Activated CD4-positive, alpha-beta T cell treated with anti-CD3 and anti-CD28 coated beads, Interleukin-2, amount 50 U/mL, for 48 hours (primary cell): ENCODE measurements at places on chromosomes 4 and X.

GRCh38 chr4:165766018-165766417, 107.0 kb upstream of the TLL1 start:
- no peak for DNase-seq

DNA sequence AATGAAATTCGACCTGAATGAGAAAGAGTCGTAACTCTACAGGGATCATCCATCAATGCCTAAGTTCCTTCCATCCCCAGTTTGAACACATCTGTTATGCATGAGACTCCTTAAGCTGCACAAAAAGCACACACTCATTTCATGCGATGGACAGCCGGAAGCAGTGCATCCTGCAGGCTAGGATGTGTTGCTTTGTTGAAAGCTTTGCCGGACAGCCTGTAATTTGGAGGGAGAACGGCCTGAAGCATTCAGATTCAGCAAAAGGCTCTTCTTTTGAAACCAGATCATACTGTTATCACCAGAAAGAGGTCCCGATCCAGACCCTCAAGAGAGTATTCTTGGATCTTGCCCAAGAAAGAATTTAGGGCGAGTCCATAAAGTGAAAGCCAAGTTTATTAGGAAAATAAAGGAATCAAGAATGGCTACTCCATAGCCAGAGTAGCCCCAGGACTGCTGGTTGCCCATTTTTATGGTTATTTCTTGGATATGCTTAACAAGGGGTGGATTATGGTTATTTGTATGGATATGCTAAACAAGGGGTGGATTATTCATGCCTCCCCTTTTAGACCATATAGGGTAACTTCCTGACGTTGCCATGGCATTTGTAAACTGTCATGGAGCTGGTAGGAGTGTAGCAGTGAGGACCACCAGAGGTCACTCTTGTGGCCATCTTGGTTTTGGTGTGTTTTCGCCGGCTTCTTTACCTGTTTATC, 48.1 kb upstream of the DHRSX start:
- DNase-seq = no peak

GRCh38 chr4:109801895-109802319, at the start of gene CFI:
Gene CFI, minus strand, starts transcription at chr4:109801999. Its CDS starts 28 bp downstream, at chr4:109801971.
- DNase-seq = no peak

- no peak for DNase-seq
These were observed 132.7 kb downstream of the PJA1 start for GRCh38 chrX:69032601-69033000.

GRCh38 chr4:177726111-177726510, 283.9 kb upstream of the AGA start:
- DNase-seq = no peak

GRCh38 chrX:153538424-153538823, 21.0 kb downstream of the ATP2B3 start:
- no peak for DNase-seq

DNA sequence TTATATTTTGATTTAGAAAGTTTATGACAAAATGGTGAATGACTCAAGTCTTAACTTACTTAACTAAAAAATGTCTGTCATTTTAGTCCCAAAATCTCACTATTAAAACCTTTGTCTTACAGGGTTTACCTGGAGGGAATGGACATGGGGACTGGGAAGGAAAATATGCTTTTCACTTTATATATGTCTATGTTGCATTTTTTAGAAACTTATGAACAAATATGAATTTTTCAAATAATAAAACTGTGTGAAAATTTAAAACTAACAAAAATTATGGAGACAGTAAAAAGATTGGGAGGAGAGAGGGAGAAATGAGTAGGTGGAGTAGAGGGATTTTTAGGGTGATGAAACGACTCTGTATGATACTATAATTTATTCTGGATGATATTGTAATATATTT, 6.2 kb downstream of the MGARP start:
- DNase-seq = no peak

DNA sequence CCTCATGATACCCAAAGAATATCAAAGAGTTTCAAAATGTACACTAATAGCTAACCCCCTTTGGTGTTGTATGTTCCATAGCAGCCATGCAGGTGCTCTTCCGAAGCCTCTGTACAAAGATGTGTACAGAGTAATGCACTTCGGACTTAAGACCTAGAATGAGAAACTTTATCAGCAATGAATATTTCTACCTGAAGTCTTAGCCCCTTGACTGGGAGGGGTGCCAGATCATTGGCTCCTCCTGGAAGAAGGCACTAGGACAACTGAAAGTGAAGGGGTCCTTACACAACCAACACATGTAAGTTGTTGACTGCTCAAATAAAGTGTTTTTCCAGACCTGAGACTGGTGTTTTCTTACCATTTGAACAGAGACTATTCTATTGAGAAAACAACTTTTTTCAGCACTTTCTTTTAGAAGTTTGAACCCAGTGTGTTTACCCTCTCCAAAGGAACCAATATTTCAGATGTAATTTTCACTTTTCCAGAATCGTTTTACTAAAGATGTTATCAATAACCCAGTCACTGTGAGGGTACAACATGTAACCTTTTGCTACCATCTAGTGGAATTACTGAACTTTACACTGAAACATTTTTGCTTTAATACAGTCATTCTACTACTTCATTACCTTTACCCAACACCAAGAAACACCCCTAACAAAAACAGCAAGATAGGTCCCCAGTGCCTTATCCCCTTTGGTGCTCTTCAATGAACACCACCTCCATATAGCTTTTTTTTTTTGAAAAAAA, 33.3 kb upstream of the PRDX4 start:
- no peak for DNase-seq

- no peak for DNase-seq
These were observed 1049.2 kb upstream of the INTU start for GRCh38 chr4:126583509-126583908.

DNA sequence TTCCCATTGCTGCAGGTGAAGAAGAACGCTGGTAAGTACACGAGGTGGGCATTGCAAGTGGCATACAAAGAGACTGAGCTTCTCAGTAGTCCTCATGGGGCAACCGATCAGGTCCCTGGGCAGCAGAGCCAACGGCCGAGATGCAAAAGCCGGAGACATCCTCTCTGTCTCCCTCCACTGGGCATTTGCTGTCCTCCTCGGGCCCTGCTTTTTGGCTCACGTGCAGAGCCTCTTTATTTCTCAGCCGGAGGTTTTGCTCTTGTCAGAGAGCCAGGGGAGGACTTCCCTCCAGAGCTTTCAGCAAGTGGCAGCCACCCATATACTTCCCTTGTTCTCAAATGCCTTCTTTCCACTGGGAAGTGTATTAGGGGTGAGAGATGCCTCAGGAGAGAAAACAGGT, 18.0 kb downstream of the STARD8 start:
- DNase-seq = no peak

- DNase-seq = no peak
These were observed 26.8 kb downstream of the ATP7A start for GRCh38 chrX:77937291-77937690.

DNA sequence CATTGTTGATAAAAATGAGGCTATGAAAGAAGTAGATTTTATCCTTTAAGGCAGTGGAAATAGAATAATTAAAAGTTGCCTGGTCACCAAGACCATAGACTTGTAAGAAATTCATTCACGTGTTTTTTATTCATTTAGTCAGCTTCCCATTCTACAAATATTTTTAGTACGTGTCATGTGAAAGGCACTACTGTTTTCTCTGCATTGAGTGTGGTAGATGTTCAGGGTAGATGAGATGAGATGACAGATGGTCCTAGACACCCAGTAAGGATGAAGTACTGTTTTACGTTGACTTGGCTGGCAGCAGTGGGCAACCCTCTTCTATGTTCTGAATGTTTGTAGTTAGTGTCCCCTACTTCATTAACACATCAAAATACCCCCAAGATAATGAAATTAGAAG, 228.1 kb downstream of the ARHGAP24 start:
- no peak for DNase-seq

GRCh38 chr4:113840861-113841260, 79.3 kb upstream of the CAMK2D start:
- no peak for DNase-seq

DNA sequence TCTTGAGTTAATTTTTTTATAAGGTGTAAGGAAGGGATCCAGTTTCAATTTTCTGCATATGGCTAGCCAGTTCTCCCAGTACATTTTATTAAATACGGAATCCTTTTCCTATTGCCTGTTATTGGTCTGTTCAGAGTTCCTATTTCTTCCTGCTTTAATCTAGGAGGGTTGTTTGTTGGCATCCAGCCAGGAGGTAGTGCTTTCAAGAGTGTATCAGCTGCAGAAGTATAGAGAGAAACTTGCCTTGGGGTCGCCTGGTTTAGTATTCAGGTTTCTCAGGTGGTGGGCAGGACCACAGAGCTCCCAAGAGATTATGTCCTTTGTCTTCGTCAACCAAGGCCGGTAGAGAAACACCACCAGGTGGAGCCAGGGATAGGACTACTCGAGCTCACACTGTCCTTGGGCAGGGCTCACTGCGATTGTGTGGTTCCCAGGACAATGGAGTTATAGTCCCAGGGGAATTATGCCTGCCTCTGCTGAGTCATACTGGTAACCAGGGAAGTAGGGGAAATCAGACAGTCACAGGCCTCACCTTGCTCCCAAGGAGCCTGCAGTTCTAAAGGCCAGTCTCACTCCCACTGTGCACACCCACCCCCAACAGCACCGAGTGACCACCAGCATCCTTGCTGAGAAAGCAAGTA, 168.1 kb downstream of the VSIG4 start:
- no peak for DNase-seq

DNA sequence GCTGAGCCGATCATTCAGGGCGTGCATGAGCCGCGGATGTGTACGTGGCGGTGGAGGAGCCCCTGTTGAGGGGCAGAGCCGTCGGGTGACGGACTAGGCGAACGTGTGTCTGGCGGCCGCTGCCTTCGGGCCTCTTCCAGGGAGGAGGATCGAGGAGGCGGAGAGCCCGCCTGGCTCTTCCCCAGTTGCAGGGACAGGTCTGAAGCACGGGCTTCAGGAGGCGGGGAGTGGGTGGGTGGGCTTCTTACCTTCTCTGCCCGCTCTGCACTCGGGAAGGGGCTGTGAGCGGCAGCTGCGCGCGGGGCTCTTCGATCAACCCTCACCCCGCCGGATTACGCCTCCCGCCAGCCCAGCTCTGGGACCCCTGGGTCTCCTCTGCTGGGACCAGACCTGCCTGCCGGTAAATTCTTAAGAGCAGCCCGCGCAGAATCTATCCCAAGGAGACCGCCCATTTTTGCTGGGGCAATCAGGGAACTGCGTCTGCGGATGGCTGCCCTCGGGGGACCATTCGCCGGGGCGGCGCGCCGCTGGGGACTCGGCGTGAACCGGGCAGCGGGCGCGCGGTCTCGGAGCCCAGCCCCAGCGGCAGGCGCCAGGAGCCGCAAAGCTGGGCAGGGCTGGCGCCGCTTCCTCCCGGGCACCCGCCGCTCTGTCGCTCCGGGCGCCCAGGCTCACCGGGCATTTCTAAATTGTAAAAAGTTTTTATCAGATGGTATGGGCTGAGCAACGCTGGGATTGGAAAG, 4.9 kb downstream of the PLAC8 start:
- peak; percentile 58 for DNase-seq

DNA sequence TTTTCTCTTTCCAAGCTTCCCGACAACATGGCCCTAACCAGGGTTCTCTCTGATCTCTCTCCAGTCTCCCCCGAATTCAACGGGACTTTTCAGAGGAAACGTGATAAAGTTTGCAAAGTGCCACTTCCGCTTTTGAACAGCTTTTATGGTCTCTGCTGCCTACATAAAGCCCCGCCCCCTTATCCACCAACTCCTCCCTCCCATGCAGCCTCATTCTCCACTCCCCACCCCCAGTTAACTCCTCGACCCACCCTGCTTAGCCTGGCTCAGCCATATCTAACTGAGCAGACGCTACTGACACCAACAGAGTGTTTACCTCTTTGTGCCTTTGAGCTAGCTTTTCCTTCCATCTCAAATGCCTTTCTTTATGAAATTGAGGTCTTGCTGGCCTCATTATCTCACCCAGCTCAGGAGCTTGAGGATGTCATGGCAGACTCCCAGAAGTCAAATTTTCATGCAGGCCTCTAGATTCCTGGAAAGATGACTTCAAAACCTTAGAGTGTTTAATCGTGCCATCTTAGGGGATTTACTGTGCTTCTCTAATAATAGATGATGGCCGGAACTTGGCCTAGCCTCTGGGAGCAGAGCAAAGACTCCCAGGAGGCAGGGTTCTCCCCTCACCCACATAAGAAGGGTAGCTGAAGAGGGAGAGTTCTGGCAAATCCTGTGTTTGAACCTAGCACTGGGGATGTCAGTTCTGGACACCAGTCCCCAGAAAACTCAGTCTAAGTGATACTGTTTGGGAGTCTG, 606.0 kb downstream of the BCOR start:
- peak; percentile 68 for DNase-seq

- DNase-seq = no peak
These were observed 46.8 kb upstream of the ITM2A start for GRCh38 chrX:79413963-79414362.

- no peak for DNase-seq
These were observed 70.6 kb downstream of the MTMR1 start for GRCh38 chrX:150763810-150764209.

DNA sequence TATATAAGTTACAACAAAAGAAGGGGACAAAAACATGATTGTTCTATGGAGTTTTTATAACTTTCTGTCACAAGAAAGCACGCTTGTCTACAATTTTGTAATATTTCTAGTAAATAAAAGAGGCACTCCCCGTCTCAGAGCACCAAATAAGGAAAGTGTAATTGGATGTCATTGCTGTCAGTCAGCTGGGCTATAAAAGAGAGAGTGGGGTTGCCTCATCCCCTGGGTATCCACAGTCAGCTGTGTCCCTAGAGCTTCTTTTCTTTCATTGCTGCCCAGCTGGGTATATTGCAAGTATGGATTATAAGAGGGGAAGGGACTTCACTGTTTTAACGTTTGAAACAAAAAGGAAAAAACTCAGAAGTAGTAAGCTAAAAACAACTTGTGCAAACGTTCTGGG, 61.3 kb downstream of the NPNT start:
- DNase-seq = no peak

- DNase-seq = no peak
These were observed 81.5 kb upstream of the SORBS2 start for GRCh38 chr4:185893500-185893899.

- no peak for DNase-seq
These were observed 57.9 kb upstream of the PLS3 start for GRCh38 chrX:115503099-115503498.

DNA sequence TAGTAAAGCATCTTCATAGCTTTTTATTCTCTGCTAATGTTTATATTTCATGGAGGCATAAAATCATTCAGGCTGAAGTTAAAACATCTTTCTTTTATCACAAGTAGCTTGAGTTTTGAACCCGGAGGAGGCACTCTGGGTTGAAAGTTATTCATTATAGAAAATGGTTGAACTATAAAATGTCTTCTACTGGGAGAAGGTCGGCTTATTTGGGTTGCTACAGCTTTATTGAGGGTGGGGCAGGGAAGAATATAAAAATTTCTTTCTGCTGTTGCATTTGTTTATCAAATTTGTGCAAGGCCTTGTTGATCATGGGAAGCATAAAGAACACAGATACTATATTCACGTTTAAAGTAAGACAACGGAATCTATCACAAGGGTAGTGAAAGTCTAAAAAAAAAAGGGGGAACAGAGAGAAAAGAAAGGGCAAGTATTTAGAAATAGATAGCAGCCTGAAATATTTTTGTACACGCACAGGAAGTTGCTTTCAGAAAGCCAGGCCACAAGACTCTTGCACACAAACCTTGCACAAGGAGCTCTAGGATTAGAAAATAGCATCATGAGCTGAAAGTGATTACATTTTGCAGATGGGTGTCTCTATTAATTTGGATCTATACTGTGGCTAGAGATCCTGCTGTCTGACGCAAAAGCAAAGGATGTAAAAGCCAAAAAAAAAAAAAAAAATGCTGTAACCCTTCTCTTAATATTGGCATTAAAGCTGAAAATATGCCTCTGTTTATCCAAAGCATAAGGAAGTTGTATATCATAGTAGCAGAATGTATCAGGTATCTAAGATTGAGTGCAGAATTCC, 37.2 kb upstream of the FAM9C start:
- DNase-seq = no peak

- no peak for DNase-seq
These were observed 422.9 kb downstream of the SPRY1 start for GRCh38 chr4:123819362-123820035.
